Occipital lobe (tissue), 3 donors: ENCODE measurements at places on chromosomes 2 and 18. TPM values are rescaled to one million over a fixed set of nuclear protein-coding genes. Genes with fewer than 3 reads are reported as not detected.

- no peak for DNase-seq
These were observed 9.9 kb downstream of the AQP12B start for GRCh38 chr2:240672701-240673190.

DNA sequence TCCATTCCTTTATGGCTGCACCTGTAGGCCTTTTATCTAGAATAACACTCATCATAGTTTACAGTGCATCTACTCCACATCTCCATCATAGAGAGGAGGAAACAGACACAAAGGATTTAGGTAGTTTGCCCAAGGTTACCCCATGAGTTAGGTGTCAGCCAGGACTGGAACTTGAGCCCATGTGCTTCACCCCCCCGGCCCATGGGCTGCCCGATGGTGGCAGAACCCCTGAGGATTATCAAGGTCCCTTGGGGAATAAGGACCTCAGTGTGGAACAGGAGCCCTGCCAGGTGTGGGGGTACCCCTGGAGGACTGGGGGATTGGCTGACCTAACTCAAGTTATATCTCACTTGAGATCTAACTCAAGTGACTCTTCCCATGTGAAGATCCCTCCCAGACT lies 146.3 kb upstream of the OTX1 start:
- DNase-seq: no peak

- no peak for DNase-seq
These were observed 7.7 kb upstream of the KCNE4 start for GRCh38 chr2:223044092-223044836.

GRCh38 chr2:46878886-46879285 lies 36.7 kb downstream of the MCFD2 start:
- peak; percentile 54 for DNase-seq

- no peak for DNase-seq
These were observed 93.1 kb downstream of the GYPC start for GRCh38 chr2:126748929-126749518.

DNA sequence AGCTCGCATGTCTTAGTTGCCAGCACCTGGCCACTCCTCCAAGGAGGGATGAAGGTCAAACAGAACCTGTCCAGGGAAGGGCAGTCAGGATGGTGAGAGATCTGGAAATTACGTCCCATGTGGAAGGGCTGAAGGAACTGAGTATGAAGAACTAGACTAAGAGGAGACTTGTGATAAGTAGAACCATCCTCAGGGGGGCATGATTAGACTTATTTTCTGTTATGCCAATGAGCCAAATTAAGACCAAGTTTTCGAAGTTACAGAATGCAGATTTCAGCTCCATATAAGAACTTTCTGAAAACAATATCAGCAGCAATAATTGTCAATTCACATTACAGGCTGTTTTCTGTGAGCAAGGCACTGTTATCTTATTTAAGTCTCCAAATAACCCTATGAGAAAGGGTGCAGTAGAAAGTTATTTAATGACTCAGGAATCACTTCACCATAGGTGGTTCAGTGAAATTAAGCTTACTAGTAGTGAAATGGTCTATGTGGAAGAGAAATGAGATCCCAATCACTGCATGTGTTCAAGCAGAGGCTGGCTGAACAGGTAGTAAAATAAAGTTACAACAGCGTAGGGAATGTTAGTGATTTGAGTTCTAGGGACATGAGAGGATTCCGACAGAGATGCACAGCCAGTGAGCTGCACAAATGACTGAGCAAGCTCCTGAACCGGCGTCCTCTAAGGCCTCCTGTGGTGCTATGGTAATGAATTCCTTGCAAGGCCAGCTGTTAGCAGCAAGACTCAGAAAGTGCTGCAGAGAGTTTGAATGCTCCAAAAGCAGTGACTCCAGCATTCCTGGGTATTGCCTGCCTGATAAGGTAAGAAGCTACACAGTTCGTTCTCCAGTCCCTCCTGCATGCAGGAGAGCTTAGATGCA lies 4.5 kb upstream of the DYM start:
- no peak for DNase-seq

DNA sequence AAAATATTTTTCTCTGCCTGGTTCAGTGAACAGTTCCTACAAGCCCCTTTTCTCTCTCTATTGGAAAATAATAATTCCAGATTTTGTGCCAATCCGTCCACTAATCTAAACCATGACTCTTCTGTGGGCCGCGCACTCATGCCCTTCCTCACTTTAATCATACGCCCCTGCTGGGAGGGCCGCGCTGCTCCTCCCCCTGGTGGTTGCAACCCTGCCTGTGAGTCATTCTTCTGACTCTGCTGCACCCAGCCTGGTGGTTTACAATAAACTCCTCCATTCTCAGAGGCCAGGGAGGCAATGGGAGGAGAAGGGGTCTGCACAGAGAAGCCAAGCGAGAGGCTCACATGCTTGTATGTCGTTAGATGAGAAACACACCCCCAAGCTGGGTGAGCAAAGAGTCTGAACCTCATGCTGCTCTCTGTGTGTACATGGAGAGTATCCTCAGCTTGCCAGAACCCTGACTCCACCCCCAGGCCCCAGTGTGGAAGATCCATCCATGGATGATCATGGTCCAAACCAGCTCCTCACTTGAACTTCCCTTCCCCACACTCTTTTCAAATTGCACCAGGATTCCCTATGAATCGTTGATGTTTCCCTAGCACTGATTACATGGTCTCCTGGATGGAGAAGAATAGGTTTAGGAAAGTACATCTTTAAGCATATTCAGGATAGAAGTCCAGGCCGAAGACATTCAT lies 228.9 kb downstream of the ANKRD30B start:
- DNase-seq: no peak

- DNase-seq: no peak
These were observed 54.1 kb downstream of the E2F6 start for GRCh38 chr2:11411768-11412448.

- peak; percentile 35 for DNase-seq
These were observed 40.7 kb downstream of the POMC start for GRCh38 chr2:25127646-25128045.

DNA sequence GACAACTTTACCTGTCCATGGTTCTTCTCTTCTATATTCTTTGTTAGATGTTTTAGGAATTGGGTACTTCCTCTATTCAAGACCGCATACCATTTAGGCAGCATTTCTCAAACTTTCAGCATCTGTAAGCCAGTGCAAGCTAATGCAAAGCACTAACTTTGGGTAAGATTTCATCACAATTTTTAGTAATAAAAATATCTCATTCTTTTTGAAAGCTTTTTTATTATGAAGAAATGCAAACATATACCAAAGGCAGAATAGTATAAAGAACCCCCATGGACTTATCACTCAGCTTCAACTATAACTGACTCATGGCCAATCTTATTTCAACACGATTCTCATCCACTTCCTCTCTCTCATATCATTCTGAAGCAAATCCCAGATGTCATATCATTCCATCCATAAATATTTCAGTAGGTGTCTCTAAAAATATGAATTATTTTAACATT lies 32.9 kb downstream of the INO80C start:
- DNase-seq: no peak

DNA sequence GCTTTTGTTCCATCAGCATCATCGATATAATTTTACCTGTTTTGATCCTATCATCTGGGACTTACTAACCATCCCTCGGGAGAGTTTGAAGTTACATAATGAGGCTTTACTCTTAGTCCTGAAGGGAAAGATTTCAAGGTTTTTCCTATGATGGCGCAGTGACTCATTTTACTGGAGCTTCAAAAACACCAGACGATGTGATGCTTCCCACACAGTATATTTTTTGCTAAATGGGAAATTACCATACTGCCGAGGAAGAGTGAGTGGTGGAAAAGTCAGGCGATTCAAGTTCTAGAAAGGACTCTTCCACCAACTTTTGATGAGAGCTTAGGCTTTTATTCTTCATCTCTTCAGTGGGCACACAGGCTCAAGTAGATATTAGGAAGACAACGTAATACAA lies 44.6 kb upstream of the GCG start:
- no peak for DNase-seq

GRCh38 chr2:239279508-239280295 lies 121.1 kb downstream of the HDAC4 start:
- no peak for DNase-seq

DNA sequence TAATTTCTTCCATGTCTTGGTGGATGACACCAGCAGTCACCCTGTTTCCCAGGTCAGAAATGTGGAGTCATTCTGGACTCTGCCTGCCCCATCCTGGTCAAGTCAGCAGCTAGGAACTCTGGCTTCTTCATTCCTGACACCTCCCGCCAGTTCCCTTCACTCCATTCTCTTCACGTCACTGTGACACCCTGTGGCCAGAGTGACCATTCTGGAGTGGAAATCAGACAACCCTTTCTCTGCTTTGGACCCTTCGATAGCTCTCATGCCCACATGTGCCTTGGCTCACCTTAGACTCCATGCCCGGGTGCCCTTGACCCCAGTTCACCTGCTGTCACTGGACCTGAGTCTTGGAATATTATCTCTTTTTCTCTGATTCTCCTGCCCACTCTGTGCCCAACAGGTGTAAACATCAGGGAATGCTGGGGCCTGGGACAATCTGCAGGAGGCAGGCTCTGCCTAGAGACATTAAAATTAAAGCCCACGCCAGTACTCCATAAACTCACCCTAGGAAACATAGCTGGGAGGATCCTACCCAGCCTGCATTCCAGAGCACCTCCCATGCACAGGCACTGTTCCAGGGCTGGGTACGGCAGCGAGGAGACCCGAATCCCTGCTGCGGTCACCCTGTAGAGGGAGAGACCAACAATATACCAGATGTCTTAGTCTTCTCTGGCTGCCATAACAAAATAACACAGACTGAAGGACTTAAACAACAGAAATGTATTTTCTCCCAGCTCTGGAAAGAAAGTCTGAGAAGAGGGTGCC lies 41.1 kb upstream of the FAHD2A start:
- no peak for DNase-seq

GRCh38 chr2:143933946-143934569 lies 585.9 kb downstream of the ZEB2 start:
- DNase-seq: no peak

GRCh38 chr2:241334813-241335212 lies 19.1 kb downstream of the SEPTIN2 start:
- DNase-seq: no peak

- peak; percentile 13 for DNase-seq
These were observed at the start of gene LRP2 for GRCh38 chr2:169362118-169362893. Gene LRP2, minus strand, starts transcription at chr2:169362534. Its CDS starts 135 bp downstream, at chr2:169362399.

GRCh38 chr2:192628017-192628416 lies 433.3 kb upstream of the TMEFF2 start:
- DNase-seq: no peak

- DNase-seq: no peak
These were observed 42.0 kb downstream of the COL5A2 start for GRCh38 chr2:189137519-189137918.

- DNase-seq: no peak
These were observed 7.6 kb upstream of the FARSB start for GRCh38 chr2:222663479-222663878.

CAPN14 gene
- 1.4 TPM for total RNA-seq

C2orf80 gene
- 28.7 TPM for total RNA-seq

RAB27B gene
- 35.1 TPM for total RNA-seq

FBLN7 gene
- total RNA-seq: 0.62 TPM

AGAP1 gene
- total RNA-seq: 27.5 TPM

TTN gene
- total RNA-seq: 3.7 TPM
